ENCODE measurements at places on chromosomes 4 and X.

- no peak for DNase-seq
Measured at GRCh38 chr4:86015412-86016350, 344.2 kb downstream of the MAPK10 start.

GRCh38 chr4:13534344-13535063 is 9.8 kb downstream of the NKX3-2 start:
- no peak for DNase-seq

DNA sequence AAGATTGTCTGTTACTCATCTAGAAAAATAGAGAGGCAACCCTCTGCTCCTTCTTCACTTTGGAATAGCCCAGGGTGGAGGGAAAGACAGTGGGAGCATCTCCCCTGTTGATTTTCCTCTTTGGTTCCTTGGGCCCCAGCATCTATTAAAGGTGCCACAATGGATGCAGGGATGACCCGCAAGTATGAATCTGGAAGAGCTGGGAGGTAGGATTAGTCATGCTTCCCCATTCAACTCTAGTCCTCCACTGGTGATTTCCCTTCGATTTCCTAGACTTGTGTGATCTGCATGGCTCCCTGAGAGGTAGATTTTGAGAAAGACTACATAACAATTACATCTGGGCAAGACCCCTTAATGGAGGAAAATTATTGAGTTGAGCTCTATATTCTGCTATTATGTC is 127.8 kb downstream of the MAGEE1 start:
- no peak for DNase-seq

GRCh38 chr4:5463936-5464650 is 244.3 kb downstream of the EVC2 start:
- no peak for DNase-seq

DNA sequence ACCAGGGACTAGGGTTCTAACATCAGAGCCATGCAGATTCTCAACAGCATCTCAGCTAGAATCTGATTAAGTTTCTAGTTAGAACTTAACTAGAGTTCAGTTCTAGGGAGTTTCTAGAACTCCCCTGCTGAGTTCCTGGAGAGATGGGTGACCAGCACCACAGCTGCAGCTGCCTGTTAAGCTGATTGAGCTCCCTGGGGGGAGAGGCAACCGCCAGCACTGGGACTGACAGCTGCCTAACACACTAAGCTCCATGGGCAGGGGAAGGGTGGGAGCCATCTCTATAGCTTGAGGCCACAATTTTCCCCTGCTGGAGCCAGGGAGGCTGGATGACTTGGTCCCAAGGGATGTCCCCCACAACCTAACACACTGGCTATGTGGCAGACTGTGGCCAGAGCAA is 84.2 kb downstream of the CHIC1 start:
- DNase-seq: no peak

GRCh38 chr4:15832523-15833451 is 54.7 kb downstream of the CD38 start:
- DNase-seq: no peak
